Heart left ventricle (tissue), 16 donors: ENCODE measurements at places on chromosomes 2 and 18.

- DNase-seq, result no peak
These were observed 152.9 kb upstream of the NCKAP5 start for GRCh38 chr2:133721118-133721517.

GRCh38 chr2:167157523-167157922 is 269.2 kb downstream of the XIRP2 start:
- DNase-seq, result no peak

DNA sequence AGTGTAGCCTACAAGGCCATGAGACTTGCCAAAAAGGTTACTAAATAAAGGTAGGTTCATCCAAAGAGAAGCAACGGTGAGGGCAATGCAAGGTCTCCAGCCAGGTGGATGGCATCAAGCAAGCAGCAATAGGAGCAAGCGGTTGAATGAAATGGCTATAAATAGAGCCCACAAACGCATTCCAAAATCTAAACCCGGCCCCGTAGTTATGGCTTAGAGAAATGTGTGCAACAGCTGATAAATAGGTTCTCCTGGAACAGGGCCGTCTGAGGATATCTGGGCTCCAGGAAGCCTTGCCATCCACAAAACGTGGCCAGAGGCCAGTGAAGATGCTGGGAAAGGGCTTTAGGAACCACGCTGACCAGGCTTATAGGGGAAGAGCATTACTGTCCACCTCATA is 146.1 kb upstream of the PID1 start:
- no peak for DNase-seq

DNA sequence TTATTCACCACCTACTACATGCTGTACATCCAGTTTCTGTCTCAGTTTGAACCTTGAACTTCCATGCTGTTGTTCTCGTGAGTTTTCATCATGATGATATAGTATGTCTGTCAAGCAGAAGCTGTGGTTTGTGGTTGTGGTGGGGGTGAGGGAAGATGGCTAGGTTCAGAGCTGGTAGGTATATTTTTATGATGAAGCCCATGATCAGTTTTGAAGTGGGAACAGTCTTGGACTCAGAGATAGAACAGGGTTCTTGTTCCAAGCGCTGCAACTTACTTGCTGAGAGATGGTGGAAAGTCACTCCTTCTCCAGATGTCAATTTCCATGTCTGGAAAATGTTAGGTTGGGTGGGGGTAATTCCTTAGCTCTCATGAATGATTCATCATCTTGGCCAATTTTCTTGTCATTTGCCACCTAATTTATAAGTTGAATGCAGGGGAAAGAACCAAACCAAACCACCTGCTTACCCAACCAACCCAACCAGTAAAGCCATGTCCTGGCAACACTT is 21.6 kb downstream of the PMAIP1 start:
- no peak for DNase-seq

- no peak for DNase-seq
These were observed 223.6 kb downstream of the C1D start for GRCh38 chr2:67839242-67839641.
